ENCODE measurements at places on chromosomes 3 and 15.

GRCh38 chr3:27467545-27467944 lies 16.6 kb downstream of the SLC4A7 start:
- peak; percentile 6 for DNase-seq

- no peak for DNase-seq
These were observed 98.5 kb upstream of the SOX2 start for GRCh38 chr3:181613191-181613590.

DNA sequence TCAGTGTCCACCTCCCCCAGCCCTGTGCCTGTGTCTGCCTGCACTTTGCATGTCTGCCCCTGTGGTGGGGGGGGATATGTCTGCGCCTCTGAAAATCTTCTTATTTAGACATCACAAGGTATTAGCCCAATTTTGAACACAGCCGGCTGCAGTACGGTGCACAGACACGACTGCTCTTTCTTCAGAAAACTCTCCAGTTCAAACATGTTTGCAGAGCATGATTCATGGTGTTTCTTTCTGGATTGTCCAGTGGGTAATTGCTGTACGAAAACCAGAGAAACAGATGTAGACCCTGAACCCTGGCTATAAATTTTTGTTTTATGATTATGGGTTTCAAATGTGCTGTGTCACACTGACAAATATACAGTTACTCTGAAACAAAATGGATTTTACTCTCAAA lies 3.4 kb upstream of the RARB start:
- no peak for DNase-seq

GRCh38 chr3:146313746-146314111 lies 62.8 kb upstream of the PLSCR4 start:
- no peak for DNase-seq

GRCh38 chr3:23760871-23761373 lies 44.8 kb upstream of the UBE2E1 start:
- peak; percentile 33 for DNase-seq

GRCh38 chr3:51559411-51559888 lies 20.9 kb downstream of the RAD54L2 start:
- DNase-seq: no peak

- no peak for DNase-seq
These were observed 143.4 kb downstream of the FNDC3B start for GRCh38 chr3:172182797-172183196.

- no peak for DNase-seq
These were observed 145.2 kb downstream of the ZIC1 start for GRCh38 chr3:147554332-147554731.

- DNase-seq: no peak
These were observed 94.2 kb downstream of the ZBTB20 start for GRCh38 chr3:115052906-115053305.

- DNase-seq: no peak
These were observed 73.8 kb downstream of the MINAR1 start for GRCh38 chr15:79505956-79506355.

DNA sequence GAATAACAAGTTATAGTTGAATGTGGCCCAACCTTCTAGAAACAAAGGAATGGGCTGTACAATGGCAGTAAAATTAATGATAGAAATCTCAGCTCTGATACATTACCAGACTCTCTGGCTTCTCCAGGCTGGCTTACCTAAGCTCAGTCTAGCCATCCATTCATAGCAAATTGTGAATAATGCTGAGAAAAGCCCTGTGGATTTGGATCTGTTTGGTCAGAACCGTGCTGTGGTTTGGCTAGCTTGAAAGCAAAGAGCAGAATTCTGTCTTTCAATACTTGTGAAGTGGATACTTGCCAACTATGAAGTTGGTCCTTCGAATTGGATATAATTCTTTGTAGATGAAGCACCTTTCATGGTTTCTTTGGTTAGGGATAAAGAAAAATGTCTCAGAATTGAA lies 199.1 kb downstream of the EPHA3 start:
- no peak for DNase-seq

- DNase-seq: no peak
These were observed 180.2 kb upstream of the KCNH8 start for GRCh38 chr3:18968120-18968519.

DNA sequence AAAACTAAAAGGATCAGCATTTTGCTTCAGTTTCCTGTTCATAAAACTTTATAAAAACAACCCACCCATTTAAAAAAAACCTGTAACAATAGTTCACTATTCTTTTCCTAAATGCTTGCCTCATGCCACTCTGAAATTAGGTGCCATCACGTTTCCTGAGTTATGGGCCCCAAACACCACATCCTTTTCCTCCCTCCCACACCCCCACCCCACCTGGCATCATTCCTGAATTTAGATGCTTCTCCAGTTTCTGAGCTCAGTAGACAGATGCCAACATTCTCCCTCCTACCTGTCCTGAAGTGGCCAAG lies 11.9 kb upstream of the ARHGEF3 start:
- DNase-seq: no peak

DNA sequence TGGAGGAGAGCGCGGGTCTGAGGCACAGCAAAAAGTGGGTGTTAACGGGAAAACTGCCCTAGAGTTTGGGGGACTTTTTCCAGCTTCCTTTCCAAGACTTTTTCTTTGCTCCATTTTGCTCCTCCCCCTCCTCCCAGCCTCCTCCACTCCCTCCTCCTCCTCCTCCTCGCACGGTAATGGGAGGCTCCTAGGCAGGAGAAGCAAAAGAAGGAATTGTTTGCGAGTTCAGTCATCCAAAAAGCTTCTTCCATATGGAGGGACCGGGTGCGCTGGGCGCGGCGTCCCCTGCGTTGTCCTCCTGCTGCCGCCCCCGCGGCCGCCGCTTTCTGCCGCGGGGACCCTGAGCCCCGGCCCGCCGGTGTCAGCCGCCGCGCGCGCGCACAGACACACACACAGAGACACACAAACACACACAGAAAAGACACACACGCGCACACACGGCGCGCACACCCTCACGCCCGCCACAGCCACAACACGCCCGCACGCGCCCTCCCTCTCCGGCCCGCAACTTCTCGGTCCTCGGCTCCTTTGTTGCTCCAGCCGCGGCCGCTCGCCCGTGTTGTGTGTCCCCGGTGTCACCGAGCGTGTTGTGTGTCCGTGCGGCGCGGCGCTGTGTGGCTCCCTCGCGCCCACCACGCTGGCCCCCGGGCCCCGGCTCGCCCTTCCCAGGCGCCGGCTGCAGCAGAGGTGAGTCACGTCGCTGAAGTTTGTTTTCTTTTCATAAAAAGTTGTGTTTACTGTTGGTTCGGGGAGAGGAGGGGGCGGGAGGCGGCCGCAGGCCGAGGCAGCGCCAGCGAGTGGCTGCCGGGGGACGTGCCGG lies at the start of gene BOC:
Gene BOC (plus strand): TSS at position 228 of the 820 bp plus-strand sequence. CDS start 38,246 bp downstream, outside the sequence.
- DNase-seq: peak; percentile 46

GRCh38 chr3:81953111-81953510 lies 191.7 kb upstream of the GBE1 start:
- DNase-seq: no peak

Data from GM12892 (cell line).